Colonic mucosa (tissue), 4 donors: ENCODE measurements at places on chromosomes 5 and 9. TPM values are rescaled to one million over a fixed set of nuclear protein-coding genes. Genes with fewer than 3 reads are reported as not detected.

Gene PCDHB9
- 0.47 TPM for total RNA-seq

Gene TERT
- total RNA-seq: 0.72 TPM

Gene AK8
- 0.59 TPM for total RNA-seq

Gene IL4
- not detected for total RNA-seq

Gene TSSK1B
- not detected for total RNA-seq

GRCh38 chr9:116777116-116777515 is 90.0 kb downstream of the TRIM32 start:
- H3K4me1 ChIP-seq: no peaks in the 10 kb centered on the region
- H3K4me3 ChIP-seq: no peak overlapping the region
- no peak for DNase-seq
- H3K27ac ChIP-seq: no peak overlapping the region
- no peaks in the 10 kb centered on the region for H3K36me3 ChIP-seq

DNA sequence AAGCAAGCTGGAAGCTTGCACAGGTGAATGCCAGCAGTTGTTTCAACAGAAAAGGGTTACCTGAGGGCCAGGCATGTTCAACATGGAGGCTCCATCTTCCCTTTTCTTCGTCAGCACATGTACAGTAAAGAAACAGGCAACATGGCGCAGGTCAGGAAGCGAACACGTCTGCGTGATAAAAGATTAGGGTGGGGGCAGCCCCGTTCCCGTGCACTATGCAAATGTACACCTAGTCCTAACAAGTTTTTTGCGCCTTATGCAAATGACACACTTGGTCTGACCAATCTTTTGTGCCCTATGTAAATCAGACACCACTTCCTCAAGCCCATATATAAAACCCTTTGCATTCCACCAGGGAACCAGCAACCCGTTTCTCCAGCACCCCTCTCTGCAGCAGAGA is 452.1 kb upstream of the PTPRD start:
- no peak overlapping the region for H3K4me3 ChIP-seq
- no peaks in the 10 kb centered on the region for H3K36me3 ChIP-seq
- no peak overlapping the region for H3K27ac ChIP-seq
- H3K27me3 ChIP-seq: no peaks in the 10 kb centered on the region

- no peaks in the 10 kb centered on the region for H3K27me3 ChIP-seq
- no peaks in the 10 kb centered on the region for H3K4me1 ChIP-seq
- H3K27ac ChIP-seq: no peak overlapping the region
- DNase-seq: no peak
- H3K4me3 ChIP-seq: no peak overlapping the region
These were observed 133.7 kb downstream of the GPBP1 start for GRCh38 chr5:57307516-57307915.

DNA sequence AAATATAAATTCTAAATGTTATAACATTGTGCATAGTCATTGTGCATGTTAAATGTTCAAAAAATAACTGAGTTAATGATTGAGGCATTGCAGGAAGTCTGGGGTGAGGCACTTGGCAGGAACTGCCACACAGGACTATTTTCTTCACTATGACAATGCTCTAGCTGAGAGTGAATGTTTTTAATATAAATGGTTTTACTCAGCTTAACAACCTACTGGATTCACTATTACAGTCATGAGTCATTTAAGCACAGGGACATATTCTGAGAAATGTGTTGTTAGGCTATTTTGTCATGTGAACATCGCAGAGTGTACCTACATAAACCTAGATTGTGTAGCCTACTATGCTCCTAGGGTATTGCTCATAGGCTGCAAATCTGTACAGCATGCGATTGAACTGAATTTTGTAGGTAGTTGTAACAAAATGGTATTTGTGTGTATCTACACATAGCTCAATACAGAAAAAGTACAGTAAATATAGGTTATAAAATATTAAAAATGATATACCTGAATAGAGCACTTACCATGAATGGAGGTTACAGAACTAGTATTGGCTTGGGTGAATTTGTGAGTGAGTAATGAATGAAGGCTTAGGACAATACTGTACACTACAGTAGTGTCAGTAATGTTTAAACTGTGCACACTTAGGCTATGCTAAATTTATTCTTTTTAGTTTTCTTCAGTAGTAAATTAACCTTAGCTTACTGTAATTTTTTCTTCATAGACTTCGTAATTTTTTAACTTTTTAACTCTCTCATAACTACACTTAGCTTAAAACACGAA is 346.1 kb upstream of the PTGER4 start:
- no peak overlapping the region for H3K27ac ChIP-seq
- DNase-seq: no peak
- no peak overlapping the region for H3K4me3 ChIP-seq
- H3K27me3 ChIP-seq: no peaks in the 10 kb centered on the region
- no peaks in the 10 kb centered on the region for H3K36me3 ChIP-seq
- H3K4me1 ChIP-seq: no peaks in the 10 kb centered on the region

DNA sequence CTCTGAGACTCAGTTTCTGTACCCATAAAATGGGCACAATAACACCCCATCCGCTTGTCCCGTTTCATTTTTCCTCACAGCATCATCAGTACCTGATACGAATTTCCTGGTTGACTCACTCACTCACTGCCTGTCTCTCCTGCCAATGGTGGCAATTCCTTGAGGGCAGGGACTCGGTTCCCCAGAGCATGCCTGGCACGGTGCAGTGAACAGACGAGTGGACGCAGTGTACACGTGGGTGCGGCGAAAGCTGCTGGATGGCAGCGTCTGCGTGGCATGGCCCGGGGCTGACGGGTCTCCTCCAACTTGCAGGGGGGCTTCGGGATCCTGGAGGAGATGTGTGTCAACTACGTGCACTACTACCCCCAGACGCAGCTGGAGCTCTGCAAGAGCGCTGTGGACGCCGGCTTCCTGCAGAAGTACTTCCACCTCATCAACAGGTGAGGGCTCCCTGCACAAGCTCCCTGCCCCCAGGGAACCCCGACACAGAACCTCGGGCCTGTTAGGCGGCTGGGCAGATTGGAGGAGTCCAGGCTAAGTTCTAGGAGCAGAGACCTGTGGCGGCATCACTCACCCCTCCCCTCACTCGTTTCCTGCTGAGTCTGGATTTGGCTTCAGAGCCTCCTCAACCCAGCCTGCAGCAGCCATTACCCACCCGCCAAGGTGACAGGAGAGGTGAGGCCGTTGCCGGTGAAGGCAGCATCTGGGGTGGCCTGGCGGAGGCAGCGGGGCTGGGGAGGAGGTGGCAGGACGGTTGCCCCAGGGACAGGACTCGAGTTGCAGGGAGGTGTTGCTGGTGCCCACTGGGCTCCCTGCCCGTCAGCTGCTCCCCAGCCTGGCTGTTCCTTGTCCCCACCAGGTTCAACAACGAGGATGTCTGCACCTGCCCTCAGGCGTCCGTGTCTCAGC is 20.3 kb downstream of the DBH start:
- H3K4me3 ChIP-seq: no peak overlapping the region
- no peak for DNase-seq
- no peaks in the 10 kb centered on the region for H3K27me3 ChIP-seq
- H3K36me3 ChIP-seq: no peaks in the 10 kb centered on the region
- no peak overlapping the region for H3K27ac ChIP-seq
